ENCODE measurements at places on chromosomes 4 and X. TPM values are rescaled to one million over a fixed set of nuclear protein-coding genes. Genes with fewer than 3 reads are reported as not detected.

GRCh38 chr4:5257086-5257485 lies 205.8 kb downstream of the STK32B start:
- DNase-seq: no peak

- no peak for DNase-seq
Observed at GRCh38 chrX:10239611-10240064, 82.9 kb downstream of the CLCN4 start.

DNA sequence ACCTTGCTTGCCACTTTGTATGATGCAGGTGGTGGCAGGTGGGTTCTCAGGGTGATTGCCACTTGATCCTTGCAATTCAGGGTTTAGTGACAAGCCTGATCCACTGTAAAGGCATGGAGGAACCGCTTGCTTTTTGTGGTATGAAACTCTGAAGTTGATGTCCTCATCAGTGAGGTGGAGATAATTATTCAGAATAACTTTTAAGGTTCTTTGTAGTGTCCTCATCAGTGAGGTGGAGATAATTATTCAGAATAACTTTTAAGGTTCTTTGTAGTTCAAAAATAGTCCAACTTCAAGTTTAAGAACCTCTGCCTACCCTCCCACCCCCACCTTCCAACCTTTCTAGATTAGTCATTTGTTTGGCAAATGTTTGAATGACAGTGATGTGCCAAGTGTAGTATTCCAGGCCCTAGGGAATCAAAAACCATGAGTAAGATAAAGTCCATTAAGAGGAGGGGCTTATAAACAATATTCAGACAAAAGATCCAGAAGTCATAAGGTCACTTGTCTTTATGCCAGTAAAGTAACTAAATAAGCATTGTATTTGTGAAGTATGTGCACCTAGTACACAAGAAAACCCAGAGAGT lies 51.2 kb downstream of the DCUN1D4 start:
- no peak for DNase-seq

GRCh38 chr4:94689155-94689860 lies 68.4 kb upstream of the BMPR1B start:
- DNase-seq: no peak

GRCh38 chr4:184355857-184356256 lies 118.5 kb downstream of the IRF2 start:
- no peak for DNase-seq

GRCh38 chr4:152385551-152385950 lies 150.3 kb downstream of the FBXW7 start:
- DNase-seq: no peak

GRCh38 chr4:165994701-165995100 lies 121.7 kb downstream of the TLL1 start:
- no peak for DNase-seq

DNA sequence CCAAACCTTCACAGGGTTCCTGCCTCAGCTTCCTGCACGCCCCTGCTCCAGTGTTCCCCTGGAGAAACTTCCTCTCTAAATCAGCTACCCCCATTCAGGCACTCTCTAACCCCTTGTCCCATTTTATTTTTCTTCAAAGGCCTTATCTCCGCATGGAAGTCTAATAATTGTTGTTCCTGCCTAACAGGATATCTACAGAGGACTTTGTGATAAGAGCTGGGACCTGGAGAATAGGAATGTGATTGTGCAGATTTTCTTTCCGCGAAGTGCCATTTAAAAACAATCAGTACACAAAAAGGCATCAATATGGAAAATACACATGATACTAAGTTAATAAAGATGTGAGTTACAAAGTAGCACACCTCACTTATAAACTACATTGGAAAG lies 32.6 kb downstream of the LDB2 start:
- no peak for DNase-seq

DNA sequence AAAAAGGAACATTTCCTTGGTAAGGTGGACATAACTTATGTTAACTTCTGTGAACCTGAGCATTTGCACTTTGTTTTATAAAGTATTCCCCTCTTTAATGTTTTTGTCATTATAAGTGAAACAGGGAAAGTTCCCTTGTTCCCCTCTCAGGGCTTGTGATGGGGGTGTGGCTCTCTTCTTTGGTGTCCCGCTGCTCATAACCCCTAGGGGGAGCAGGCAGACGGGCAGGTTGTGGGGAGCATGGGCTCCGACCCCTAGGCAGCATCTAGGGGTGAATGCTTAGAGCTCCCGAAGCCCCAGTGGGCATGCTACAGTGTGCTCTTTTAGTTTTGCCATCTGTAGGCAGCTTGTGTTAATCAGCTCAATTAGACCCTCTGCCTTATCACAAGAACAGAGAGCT lies 200.4 kb downstream of the DACH2 start:
- no peak for DNase-seq

DNA sequence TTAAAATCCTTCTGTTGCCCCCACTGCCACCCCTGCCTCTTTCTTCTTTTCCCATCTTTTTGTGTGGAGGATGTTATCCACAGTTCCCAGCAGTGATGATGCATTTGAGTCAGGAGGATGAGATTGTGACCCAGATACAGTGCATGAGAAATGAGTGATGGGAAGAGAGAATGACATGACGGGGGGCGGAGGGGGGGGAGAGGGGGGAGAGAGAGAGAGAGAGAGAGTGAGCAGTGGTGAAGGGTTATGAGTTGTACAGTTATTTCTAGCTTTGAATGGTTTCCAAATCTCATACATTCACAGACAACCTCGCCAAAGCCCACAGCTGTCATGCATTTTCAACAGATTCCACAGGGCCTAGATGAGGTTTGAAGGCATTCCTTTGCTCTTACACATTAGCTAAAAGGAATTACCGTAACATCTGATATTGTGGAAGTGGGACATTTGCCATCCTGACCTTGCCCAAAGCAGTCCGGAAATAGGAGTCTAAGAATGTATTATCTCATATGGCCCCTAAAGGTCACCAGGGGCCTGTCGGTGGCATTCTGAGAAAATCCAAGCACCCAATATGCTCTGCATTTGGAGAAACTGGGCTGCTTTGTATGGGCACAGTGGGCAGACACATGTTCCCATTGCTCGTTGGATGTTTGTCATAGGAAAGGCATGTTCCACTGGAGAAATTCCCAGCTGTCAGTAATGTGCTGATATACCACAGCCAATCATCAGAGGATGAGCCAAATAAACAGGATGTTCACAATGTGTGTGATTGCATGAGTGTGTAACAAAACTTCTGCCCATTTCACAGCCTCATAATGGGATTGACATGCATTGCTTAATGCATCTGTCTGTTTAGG lies 435.8 kb downstream of the SPRY1 start:
- DNase-seq: no peak

GRCh38 chr4:78518561-78518960 lies 33.0 kb upstream of the ANXA3 start:
- no peak for DNase-seq

DNA sequence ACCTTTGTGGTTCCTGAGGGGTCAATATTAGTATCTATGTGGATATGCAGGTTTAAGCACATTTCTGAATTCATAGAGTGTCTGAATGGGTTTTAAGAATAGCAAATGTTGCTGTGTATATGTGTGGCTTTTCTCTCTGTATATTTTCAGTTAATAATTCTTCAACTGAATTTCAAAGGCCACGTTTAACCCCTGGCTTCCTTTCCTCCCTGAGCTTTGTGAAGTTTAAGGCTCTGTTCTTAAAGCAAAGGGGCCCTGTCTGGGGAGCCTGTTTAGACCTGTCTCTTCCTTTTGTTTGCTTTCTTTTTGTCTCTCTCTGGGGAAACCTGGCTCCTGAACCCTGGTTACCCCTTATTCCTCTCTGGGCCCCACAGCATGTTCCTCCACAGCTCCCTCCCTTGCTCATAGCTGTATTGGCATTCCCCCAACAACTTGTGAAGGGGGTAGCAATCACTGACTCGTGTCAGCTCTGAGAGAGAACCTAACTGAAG lies 139.1 kb downstream of the COL4A6 start:
- no peak for DNase-seq

DNA sequence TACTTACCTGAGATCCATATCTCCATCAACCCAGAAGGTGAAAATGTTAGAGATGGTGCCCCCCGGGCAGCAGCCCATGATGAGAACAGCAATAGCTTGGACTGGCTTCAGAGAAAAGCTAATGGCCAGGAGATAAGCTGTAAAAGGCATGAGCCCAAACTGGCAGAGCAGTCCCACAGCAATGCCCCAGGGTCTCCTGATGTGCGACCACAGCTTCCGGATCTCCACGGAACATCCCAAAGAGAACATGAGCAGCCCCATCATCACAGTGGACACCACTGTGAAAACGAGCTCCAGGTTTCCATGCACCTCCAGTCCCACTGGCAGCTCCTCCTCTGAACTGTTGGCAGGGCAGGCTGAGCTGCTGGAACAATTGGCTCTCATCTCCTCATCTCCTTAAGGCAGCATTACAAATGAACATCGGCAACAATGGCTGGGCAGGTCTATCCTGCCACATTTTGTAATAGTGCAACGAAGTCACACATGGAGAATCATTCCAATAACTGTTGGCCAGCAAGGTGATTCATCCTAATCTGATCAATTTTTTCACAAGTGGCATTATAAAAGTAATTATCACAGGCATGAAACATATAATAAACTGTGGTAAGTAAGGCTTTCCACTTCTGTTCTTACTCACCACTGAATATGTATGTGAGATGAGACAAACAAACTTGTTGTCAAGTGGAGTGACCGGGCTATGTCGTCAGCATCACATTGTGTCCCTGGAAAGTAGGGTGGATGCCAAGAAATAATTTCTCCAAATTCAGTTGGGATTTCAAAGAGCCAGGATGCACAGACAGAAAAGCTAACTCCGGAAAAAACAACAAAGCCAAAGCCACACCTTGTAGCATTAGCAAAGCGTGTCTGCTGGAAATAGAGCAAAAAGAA lies at the start of gene SLC10A6:
Gene SLC10A6 (minus strand): TSS at position 653 of the 888 bp plus-strand sequence. CDS start 269 bp downstream, at position 384.
- no peak for DNase-seq

DNA sequence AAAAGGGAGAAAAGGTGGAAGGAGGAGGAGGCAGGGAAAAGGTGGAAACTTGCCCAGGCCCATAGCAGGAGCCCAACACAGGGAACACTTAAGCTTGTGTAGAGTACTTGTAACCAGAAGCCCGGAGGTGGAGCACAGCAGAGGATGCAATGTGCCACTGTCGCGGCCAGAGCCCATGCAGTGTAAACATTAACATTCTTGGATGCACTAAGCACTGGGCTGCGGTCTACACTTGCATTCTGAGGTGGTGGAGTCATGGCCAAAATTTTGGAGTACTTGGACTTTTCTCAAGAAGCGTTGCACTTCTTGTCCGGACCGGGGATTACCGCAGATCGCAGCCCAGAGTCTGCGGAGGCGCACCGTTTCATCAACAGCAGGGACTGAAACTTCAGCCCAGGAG lies 4.5 kb upstream of the RHOXF1 start:
- no peak for DNase-seq

DNA sequence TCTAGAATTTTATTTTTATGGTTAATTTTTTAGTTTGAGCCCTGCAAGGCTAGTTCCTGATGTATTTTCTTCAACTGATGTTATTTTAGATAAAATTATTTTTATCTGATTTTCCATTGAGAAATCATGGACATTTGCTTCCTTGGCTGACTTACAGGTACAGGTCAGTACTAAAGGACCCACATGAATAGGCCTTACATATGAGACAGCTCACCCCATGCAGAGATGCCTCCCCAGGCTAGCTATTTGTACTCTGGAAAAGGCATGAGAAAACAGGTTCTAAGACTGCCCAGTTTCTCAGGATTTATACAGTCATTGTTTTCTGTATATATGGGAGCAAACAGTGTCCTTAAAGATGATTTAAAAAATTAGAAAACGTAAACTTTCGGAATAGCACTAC lies 255.5 kb downstream of the BMPR1B start:
- no peak for DNase-seq

GRCh38 chr4:101584306-101584705 lies 206.2 kb upstream of the BANK1 start:
- DNase-seq: no peak

GRCh38 chr4:108168671-108169523 lies at the start of gene LEF1:
Gene LEF1, minus strand, starts transcription at chr4:108168932. Its CDS starts 1,165 bp downstream, at chr4:108167767.
- DNase-seq: peak; percentile 27

- DNase-seq: peak; percentile 77
Observed at GRCh38 chrX:112832481-112833095, 8.0 kb downstream of the AMOT start.

- DNase-seq: no peak
Observed at GRCh38 chr4:138609943-138610350, 367.8 kb upstream of the SLC7A11 start.

DNA sequence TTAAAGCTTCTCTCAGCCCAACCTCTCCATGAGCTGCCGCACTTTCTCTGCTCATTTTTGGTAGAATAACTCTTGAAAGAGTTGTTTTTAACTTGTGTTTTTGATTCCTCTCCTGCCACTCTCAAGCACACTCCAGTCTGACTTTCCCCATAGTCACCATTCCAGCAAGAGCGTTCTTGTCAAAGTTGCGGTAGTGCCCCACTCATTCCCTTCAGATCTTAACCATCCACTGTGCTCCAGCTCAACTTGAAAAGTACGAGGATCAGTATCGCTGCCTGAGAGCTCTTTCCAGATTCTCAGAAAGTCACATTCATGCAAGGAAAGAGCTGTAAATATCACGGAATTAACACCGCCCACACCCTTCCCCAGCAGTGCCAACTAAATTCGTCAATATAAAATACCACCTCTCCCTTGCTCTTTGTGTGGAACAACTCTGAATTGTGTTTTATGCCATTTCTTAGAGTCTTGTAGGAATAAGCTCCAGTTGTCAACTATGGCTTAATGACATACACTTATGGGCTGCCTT lies 59.7 kb upstream of the IL15 start:
- DNase-seq: no peak

The S100P gene
- 70.4 TPM for total RNA-seq

The AIMP1 gene
- total RNA-seq: 42.6 TPM

The CABS1 gene
- total RNA-seq: not detected

The GRIA3 gene
- 1.2 TPM for total RNA-seq

The MAP3K15 gene
- 0.16 TPM for total RNA-seq

The NXF2B gene
- total RNA-seq: not detected

The FGD1 gene
- 3.5 TPM for total RNA-seq

The TECRL gene
- total RNA-seq: 0.55 TPM

The SLC25A31 gene
- total RNA-seq: not detected

The RAB9B gene
- total RNA-seq: 0.69 TPM

The GAGE1 gene
- not detected for total RNA-seq

The MAGEB10 gene
- not detected for total RNA-seq

The GUCY1B1 gene
- total RNA-seq: 6.2 TPM

The BTK gene
- 5.0 TPM for total RNA-seq

The USP17L5 gene
- total RNA-seq: not detected

All from mucosa of descending colon (tissue), 3 donors.